ENCODE measurements at places on chromosomes 7 and 10. TPM values are rescaled to one million over a fixed set of nuclear protein-coding genes. Genes with fewer than 3 reads are reported as not detected.

Gene HTR7
- not detected for total RNA-seq

Gene TECTB
- total RNA-seq = 1.3 TPM

DNA sequence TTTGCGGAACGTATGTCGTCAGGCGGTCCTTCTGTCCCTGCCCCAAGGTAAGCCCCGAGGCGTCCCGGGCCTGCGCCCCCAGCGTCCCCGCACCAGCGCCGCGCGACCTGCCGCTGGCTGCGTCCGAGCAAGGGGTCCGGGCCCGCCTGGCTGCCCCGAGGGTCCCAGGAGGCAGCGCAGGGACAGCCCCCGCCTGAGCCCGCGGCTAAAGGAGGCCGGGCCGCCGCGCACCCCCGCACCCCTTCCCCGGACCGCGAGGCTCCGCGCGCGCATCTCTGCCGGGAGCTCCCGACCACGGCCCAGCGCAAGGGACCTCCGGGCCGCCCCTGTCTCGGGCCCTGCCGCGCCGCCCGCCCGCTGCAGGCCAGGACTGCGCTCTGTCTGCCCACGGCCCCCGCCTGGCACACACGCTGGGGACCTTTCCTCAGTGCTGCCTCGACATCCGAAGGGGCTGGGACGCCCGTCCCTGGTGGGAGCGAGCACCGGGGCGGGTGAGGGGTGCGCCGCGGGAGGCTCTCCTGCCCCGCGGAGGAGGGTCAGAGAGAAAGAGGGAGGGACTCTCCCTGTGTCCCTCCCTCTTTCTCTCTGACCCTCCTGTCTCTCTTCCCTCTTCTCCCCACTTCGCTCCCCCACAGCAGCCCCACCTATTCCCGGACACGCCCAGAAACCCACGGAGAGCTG is 25.0 kb downstream of the SHH start:
- peaks cover 3% of the 10 kb centered on the region for H3K36me3 ChIP-seq
- H3K27ac ChIP-seq = no peak overlapping the region
- no peak for DNase-seq
- peaks cover 34% of the 10 kb centered on the region for H3K4me1 ChIP-seq

DNA sequence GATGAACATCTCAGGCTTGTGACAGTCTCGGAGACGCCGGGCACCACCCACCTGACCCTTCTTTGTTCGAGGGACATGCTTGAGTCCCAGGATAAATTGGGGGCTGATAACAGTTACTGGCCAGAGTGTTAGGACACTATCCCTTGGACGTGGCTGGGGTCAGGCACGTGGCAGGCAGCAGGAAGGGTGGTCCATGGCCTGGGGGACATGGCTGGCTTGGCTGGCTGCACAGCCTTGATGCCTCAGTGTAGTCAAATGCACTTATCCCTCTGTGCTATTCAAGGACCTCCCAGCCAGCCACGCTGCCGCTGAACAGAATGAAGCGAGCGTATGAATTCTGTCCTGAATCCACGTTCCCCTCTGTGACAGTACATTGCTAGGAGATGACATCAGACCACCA is 662.0 kb upstream of the FOXK1 start:
- no peak for DNase-seq
- no peaks in the 10 kb centered on the region for H3K36me3 ChIP-seq
- 0 out of 2 replicates have a peak, but pooled peaks cover 10% of the 10 kb centered on the region for H3K4me1 ChIP-seq

DNA sequence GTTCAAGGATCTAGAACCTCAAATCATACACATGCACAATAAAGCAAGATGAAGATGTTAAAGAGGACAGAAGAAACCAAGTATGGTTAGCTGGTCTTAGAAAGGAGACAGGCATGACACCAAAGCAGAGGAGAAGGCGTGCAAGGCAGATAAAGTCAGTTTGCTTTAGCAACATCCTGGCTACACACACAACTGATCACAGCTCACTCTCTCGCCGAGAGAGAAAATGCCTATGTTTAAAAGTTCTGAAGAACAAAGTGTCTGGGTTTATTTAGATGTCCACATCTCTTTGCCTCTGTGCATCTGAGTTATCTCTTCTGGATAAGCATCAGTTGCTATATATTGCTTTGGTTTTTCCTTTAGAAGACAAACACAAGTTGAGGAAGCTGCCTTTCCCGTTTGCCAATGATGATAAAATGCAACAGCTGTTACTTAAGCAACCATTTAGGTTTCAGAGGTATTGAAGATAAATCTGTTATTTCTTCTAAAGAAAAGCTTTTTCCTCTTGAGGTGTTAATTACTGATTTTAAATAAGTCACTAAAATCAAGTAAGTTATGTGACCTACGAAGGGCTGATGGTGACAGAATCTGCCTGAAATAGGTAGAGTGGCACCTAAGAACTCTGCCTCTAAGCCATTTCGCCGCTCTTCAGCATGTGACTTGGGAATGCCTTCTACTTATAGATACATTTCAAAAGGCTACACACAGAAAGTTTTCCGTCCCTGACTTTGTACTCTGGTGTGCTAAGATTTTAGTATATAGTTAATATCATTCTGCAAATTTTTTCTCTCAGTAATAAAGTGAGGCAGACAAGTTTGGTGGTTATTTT is 146.2 kb upstream of the ASAH2 start:
- H3K27ac ChIP-seq = peak overlapping the region; percentile 30
- peaks cover 54% of the 10 kb centered on the region for H3K4me1 ChIP-seq
- no peak overlapping the region for H3K4me3 ChIP-seq
- peak; percentile 24 for DNase-seq

Measured in HepG2 (cell line).